ENCODE measurements at places on chromosomes 1 and 21.

- no peak for DNase-seq
Measured at GRCh38 chr1:16720351-16721223, 19.7 kb upstream of the RNU1-4 start.

- no peak for DNase-seq
Measured at GRCh38 chr1:222241410-222241809, 306.5 kb downstream of the HHIPL2 start.

- DNase-seq = no peak
Measured at GRCh38 chr1:242605521-242605920, 81.0 kb upstream of the PLD5 start.

DNA sequence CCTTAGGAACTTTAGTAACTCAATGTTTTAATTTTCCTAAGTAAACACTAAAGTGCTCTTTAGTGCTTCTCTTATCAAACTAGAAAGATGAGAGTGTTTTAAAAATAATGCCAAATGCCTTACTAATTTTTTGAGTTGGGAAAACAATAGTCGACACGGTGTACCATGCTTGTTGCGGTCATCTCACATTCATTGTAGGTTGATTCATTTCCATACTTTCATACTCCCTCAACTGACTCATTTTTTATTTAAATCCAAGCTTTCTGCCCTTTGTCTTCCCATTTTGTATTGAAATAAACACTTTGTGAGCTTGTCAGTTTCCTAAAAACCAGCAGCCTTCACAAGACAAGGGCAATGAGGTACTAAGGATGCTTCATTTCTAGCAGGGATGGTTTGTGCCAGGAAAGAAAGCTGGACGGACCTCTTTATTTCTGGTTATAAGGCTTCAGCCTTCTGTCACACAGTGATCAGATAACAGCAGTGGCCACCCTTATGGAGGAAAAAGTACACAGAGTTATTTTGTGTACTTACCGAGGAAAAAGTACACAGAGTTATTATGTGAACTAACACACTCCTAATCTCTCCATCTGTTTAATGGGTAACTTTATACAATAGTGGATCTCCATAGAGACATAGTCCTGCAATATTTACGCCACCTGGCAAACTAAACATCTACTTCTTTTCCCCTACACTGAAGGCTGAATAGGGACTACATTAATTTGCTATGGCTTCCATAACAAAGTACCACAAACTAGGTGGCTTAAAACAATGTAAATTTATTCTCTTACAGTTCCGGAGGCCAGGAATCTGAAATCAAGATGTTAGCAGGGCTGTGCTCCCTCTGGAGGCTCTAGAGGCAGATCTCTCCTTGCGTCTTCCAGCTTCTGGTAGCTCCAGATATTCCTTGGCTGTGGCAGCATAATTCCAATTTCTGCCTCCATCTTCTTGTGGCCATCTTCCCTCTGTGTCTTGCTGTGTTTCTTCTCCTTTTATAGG, 13.0 kb upstream of the CCDC190 start:
- no peak for DNase-seq

DNA sequence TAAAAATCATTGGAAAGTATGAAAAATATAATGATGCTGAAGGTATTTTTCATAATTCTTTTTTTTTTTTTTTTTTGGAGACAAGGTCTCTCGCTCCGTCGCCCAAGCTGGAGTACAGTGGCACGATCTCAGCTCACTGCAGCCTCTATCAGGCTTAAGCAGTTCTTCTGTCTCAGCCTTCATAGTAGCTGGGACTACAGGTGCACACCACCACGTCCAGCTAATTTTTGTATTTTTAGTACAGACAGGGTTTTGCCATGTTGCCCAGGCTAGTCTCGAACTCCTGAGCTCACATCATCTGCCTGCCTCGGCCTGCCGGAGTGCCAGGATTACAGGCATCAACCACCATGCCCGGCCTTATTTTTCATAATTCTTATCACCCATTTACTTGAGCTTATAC, 13.3 kb downstream of the SMAP2 start:
- DNase-seq = no peak

GRCh38 chr21:43703035-43703880, 15.7 kb upstream of the PDXK start:
- DNase-seq = no peak

- DNase-seq = no peak
Measured at GRCh38 chr21:32299695-32300094, 1.0 kb downstream of the MRAP start.

- no peak for DNase-seq
Measured at GRCh38 chr1:243500512-243500911, 244.7 kb downstream of the SDCCAG8 start.

GRCh38 chr1:221040691-221041285, 161.5 kb downstream of the HLX start:
- DNase-seq = no peak

- DNase-seq = no peak
Measured at GRCh38 chr1:7478142-7478790, 292.8 kb upstream of the VAMP3 start.

GRCh38 chr1:204574016-204574864, 58.0 kb downstream of the MDM4 start:
- no peak for DNase-seq

DNA sequence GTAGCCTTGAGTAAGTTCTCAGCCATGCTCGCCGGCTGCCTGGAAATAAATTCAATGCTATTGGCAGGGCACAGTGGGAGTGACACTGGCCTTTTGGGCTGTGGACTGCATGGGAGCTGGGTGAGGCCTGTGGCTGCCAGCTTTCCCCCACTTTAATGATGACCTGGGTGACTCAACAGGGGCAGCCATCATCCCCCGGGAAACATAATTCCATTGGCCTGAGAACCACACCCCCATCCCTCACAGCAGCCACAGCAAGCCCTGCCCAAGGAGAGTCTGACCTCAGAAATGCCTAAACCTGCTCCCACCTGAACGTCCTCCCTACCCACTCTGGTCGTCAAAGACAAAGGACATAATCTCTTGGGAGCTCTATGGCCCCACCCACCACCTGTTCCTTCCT, 384.0 kb downstream of the LTN1 start:
- no peak for DNase-seq

GRCh38 chr1:6489799-6490180, 1.7 kb downstream of the PLEKHG5 start:
- no peak for DNase-seq

- no peak for DNase-seq
Measured at GRCh38 chr1:65728504-65728903, 64.2 kb upstream of the PDE4B start.

DNA sequence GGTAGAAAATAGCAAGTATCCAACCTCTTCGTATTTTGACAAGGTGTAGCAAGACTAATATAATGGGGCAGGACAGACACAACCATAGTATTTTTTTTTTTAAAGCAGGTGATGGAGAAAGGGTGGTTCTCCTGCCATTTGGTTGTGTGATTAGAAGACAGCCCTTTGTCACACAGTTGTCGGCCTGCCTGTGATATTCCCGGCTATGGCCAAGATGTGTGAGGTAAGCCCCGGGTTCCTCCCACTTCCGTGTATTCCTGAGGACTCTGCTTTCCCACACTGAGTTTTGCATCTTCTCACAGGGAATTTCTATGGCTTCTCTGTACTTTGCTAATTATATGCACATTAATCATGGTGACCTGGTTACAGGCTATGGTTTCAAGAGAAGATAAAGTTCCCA, 35.9 kb downstream of the ZNF496 start:
- no peak for DNase-seq

DNA sequence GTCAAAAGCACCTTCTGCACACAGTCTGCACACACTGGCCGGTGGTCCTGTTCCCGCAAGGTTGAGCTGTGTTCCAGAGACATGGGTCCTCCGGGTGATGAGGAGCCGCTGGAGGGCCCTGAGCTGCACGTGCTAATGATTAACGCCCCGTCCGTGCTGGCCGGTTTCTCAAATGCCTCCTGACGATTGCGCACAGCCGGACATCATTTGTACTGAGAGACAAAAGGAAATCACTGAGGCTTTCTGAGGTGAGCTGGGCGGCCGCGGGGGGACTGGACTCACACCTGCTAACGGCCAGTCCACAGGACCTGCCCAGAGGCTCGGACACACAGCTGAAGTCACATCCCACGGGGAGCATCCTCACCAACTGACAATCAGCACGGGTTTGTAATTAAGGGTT, 29.2 kb downstream of the POFUT2 start:
- DNase-seq = no peak

DNA sequence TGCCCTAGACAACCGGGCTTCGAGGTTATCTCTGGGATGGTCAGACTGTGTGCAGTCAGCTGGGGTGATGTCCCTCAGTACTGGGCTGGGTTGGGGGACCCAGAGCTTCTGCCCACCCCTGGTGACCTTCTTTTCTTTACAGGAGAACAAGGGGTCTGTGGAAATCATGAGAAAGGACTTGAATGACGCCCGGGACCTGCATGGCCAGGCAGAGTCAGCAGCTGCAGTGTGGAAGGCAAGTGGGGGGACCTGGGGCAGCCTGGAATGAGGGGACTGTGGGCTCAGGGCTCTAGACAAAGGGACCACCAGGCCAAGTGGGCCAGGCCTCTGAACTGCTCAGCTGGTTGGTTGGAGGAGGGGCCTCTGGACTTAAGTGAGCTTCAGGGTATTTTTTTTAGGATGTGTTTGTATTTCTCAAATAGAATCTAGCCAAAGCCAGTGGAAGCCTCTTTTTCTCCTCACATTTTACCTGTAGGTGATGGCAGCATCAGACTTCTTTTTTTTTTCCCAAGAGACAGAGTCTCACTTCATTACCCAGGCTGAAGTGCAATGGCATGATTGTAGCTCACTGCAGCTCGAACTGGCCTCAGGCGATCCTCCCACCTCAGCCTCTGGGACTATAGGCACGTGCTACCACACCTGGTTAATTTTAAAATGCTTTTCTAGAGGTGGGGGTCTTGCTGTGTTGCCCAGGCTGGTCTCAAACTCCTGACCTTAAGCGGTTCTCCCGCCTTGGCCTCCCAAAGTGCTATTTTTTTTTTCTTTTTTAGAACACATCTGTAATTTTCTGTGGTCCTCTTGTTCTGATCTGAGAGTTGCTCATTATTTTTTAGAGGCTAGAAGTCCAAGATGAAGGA, 1.9 kb downstream of the RNF187 start:
- DNase-seq = no peak

Data from cortex of kidney (tissue), 1 donor.